ENCODE measurements at places on chromosomes 5 and 9.

DNA sequence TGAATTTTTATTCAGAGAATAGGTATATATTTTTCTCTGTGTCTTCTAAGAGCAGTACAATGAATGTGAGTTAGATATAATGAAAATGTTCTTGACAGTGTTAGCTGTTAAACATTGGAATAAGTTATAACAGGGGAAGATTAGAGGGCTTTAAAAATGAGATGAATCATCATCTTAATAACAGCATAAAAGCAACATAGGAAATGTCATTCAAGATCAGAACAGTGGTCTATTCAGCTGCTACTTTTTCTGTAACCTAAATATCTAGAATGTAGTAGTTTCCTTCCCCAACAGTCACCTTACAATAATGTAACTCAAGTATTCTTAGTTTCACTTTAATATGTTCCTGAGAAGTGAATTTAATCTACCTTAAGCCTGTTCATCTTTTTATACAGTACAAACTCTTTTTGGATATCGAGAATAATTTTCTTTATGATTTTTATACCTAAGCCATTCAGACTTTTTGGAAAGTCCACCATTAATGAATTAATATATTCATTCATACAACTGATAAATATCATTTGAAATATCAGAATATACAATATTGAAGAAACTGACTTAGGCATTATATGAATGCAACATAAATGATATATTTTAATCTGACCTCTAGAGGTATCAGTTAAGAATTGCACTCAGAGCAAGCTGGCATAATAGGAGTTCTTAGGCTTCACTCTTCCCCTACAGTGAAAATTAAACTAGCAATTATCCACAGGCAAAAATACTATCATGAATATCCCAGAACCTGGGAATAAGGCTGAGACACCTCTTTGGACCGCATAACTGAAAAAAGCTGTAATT is 66.1 kb upstream of the EDIL3 start:
- DNase-seq, result no peak

DNA sequence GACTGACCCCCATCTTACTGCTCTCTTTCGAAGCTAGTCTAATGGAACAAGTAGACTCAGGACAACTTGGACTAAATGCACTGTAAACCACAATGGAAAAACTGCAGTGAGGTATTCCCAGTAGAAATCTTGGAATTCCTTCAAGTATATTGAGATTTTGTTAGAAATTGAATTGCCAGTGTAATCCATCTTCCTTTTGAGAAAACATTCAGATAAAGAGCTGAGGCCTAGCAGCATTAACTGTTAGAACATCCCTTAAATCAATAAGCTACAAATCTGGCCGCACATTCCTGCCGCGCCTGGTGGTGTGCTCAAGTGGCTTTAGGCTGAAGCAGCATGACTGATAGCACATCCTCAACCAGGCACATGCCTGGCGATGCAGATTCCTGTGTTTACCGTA is 29.3 kb downstream of the PPIC start:
- DNase-seq, result no peak

DNA sequence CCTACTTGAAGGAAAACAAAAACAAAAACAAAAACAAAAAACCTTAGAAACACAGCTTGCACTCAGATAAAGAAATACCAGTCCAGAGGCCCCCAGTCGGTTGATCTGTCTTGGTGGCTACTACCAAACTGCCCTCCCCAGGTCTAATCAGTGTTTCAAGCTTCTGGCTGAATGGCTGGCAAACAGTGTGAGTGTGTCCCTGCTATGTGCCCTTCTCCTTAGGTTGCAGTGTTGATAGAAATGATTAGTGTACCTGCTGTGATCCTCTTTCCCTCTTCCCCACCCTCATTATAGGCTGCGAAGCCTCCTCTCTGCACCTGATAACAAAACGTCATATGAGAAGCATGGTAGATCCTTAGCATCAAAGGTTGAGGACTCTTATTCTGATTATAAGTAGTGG is 12.8 kb downstream of the NR4A3 start:
- DNase-seq, result no peak

DNA sequence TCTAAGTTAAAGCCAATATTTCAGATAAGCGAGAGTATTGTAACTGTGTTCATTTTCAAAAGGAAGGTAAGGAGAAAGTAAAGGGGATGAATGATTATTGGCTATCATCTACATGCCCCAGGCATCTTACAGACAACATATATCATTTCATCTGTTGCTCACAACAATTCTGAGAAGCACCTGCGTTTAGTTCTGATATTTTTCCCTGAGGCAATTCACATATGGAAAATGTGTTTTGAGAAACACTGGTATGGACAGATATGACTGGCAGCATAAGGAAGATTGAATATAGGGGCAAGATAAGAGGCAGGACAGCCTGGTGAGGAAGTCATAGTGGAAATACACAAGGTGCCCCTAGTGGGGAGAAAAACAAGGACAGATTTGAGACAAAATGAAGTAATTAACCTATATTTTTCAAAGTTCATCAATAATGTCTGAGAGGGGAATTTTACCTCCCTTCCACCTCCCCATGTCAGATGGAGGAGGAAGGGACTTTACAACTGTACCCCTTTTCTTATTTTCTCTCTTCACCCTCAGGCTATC is 87.7 kb upstream of the TRIM32 start:
- DNase-seq, result no peak

- no peak for DNase-seq
Observed at GRCh38 chr5:12679731-12680130, 775.5 kb upstream of the CTNND2 start.

GRCh38 chr5:87452837-87453236 is 40.1 kb upstream of the CCNH start:
- DNase-seq, result no peak

DNA sequence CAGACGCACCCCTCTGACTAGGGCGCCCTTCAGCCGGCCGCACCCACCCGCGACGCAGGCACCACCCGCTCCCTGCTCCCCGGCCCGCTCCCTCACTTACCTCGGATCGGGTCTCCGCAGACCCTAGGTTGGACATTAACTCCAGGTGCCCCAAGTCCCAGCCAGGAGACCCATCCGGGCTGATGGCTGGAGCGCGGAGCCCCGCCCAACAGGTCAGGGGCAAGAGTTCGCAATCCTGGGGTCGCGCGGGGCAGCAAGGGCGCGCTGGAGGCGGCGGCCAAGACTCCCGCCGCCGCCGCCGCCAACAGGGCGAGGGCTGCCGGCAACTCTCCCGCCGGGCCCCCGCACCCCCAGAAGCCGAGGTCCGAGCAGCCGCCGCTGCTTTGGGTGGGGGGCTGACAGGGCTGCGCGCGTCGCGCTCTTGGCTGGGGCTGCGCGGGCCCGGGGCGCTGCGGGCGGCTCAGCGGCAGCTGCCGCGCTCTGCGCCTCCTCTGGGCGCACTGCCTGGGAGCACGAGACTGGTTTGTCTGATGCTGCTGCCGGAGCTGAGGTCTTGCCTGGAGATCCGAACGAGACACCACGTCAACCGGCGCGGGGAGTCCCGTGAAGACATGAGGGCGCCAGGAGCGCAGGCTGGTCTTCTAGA is at the start of gene GDNF:
TSS of gene GDNF (minus strand) at position 635 of the 646 bp plus-strand sequence. CDS start 5,245 bp downstream, outside the sequence.
- DNase-seq, result no peak

DNA sequence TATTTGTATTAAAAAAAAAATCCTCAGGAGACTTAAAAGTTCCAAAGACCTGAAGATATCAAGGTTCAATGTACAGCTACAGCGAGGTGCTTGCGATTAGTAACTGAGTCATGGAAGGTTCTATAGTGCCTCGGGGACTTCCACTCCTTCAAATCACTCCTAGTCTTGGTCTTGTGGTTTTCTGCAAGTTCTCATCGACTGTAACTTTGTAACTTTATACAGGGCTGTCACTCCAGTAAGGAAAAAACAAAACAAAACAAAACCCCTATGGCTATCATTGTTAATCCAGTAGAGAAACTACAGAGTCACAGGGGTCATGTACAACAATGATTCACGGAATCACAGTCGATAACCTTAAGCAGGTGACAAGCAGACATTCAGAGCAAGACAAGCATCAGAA is 39.8 kb upstream of the SELENOP start:
- DNase-seq, result no peak

GRCh38 chr9:5042661-5043178 is 57.6 kb downstream of the JAK2 start:
- DNase-seq, result no peak

GRCh38 chr5:121899346-121899745 is 47.7 kb downstream of the FTMT start:
- DNase-seq, result no peak

DNA sequence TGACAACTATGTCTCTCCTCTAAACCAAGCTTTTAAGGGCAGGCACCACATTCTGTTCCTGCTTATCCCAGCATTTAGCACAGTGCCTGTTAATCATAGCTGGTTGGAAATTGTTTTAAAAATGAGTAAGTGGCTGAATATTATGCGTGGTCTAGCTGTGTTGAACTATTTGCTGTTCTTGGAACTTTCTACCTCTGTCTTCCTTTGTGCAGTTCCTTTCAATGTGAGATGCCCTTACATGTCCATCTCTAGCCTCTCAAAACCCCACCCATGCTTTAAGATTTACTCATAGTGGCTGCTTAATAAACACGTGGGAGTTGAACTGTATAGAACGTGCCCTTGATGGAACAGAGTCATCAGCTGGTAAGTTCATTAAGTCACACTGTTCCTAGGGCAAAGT is 34.5 kb downstream of the C9orf57 start:
- DNase-seq, result no peak

DNA sequence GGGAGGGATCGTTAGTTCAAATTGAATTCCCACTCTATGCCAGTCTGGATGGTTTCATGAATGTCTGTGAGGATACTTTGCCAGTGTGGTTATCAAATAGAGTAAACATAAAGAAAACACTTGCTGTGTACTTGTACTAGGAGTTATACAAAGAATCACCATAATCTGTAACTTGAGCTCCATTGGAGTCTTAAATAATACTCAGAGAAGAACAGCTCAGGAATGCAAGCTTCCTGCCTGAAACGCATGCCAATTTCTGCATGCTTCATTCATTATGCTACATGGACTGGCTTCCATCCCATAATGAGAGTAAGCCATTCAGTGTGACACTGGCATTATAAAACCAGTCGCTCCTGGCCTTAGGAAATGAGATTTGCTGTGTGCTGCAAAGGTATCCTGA is 351.4 kb downstream of the SEMA5A start:
- no peak for DNase-seq

DNA sequence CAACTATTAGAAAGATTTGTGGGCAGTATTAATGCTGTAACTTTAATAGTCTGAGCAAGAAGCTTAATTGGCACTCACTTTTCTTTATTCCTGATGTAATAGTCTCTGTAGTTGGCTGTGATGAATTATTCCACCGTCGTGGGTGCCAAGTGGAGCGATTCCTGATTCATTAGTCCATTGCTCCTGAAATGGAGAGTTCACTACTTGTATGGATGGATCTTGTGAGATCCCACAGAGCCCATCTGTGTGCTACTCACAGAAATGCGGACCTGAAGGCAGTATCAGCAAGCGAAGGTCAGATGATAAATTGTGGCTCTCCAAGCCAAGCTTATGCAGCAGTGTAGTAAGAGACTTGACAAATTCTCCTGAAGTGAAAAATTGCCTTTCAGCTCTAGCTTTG is 212.2 kb downstream of the CHSY3 start:
- DNase-seq, result no peak

- DNase-seq, result no peak
Observed at GRCh38 chr5:170861917-170862766, at the start of gene RANBP17. TSS of gene RANBP17 (plus strand) at chr5:170862018.

- no peak for DNase-seq
Observed at GRCh38 chr5:87413343-87413645, 564 bp upstream of the CCNH start.

DNA sequence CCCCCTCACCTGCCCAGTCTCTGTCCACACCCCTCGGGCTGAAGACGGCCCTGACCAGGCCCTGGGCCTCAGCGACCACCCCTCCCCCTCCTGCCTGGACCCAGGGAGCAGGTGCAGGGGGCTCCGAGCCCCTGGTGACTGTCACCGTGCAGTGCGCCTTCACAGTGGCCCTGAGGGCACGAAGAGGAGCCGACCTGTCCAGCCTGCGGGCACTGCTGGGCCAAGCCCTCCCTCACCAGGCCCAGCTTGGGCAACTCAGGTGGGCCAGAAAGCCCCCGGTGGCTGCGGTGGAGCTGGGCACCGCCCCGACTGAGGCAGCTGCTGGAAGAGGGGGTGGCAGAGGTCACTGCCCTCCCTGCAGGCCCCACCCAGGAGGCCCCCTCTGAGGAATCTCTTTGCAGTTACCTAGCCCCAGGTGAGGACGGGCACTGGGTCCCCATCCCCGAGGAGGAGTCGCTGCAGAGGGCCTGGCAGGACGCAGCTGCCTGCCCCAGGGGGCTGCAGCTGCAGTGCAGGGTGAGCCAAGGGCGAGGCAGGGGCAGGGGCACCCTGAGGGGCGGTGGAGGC is 7.7 kb downstream of the ENTPD8 start:
- DNase-seq, result no peak

GRCh38 chr5:40381676-40382363 is 297.9 kb upstream of the PTGER4 start:
- DNase-seq, result no peak

GRCh38 chr5:176985516-176985915 is 21.1 kb downstream of the UIMC1 start:
- DNase-seq, result no peak

GRCh38 chr5:115543365-115544042 is 1.1 kb downstream of the FEM1C start:
- no peak for DNase-seq

DNA sequence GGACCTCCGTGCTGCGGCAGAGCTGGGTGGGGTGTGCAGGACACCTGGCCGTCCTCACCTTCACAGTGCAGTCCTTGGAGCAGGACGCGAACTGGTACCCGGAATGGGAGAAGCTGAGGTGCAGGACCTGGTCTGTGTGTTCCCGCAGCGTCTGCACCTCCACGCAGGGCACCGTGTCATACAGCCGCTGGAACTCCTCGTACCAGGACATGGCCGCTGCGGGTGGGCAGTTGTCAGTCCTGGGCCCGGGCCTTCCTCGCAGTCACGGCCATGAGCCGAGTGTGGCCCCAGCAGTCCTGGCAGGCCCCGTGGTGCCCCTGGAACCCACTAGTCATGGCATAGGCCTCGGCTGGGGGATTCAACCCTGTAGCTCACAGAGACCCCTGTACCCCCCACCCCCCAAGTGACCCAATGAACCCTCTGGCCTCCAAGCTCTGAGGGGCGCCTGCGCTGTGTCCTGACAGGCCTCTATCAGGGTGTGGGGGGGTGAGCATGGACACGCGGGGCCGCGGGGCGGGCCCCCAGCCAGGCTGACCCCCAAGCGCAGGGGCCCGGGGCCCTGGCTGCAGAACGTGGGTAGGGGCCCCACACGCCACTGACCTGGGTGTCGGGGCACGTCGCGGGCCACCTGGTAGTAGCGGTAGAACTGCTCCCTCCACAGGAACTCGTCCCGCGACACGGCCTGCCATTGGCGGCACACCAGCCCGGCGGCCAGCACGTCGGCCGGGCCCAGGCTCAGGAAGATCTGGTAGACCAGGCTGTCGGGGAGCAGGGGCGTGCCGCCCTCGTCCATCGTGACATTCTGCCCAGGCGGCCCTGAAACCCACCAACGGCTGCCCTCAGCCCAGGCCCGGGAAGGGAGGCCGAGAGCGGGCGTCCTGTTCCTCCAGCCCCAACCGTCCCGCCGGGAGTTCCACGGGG is 987 bp downstream of the FBXW5 start:
- DNase-seq, result no peak

DNA sequence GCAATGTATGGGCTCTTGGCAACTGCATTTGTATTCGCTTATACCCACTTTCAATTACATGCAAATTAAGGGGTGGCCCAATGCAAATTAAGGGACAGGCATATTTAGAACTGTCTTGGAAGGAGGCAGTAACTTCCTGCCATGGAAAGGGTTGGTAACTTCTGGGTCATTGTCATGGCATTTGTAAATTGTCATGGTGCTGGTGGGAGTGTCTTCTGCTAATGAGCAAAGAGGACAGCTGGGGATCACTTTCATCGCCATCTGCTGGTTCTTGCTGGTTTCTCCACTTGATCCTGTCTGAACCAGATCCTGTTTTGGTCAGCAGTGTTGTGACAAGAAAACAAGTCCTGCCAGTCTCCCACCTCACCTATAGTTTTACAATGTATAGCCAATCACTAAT is 23.3 kb upstream of the UGT3A2 start:
- DNase-seq, result no peak

Measured in NCI-H2081 treated with DMSO at 0.1 percent for 48 hours (cell line).